GM12864 (cell line): ENCODE measurements at places on chromosomes 5 and 9.
A peak's percentile ranks its signal among the peaks of the same experiment; 100 is the strongest.

- no peak for DNase-seq
These were observed 577.6 kb downstream of the TLR4 start for GRCh38 chr9:118281772-118282171.

GRCh38 chr5:36305571-36306326, 4.0 kb upstream of the RANBP3L start:
- no peak for DNase-seq

DNA sequence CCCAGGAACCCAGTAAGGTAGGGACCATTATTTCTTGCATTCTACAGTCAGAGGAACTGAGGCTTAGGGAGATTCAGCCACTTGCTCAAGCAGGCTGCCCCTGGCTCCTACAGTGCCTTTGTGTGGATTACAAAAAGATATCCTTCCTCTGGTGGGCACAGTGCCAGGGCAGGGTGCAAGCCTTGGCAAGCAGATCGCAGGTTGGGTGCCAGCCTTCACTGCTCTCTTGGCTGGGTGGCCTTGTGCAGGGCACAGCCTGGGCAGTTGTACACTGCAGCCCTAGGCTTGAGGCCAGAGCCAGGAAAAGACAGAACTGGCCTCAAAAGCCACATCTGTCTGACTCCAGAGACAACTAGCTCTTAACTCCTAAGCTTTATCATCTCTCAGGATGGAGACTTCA, 15.0 kb downstream of the DOCK2 start:
- DNase-seq: no peak

- DNase-seq: no peak
These were observed 32.7 kb upstream of the TLR4 start for GRCh38 chr9:117671468-117671867.

DNA sequence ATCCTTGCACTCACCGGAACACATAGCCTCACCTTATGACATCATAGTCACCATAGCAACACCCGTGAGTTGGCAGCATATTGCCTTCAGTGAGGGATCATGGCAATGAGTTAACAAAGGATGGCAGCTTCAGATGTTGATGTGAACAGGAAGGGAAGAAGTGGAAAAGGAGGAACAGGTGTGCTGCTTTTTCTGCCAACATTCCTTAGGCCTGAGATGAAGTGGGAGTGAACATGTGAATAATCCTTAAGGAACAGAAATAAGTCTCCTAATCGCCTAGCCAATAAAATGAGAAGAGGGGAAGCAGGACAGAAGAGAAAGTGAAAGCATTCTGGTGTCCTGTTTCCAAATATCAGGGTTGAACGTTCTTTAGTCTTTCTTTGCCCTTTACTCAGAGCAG, 360.0 kb downstream of the BRINP1 start:
- DNase-seq: no peak

DNA sequence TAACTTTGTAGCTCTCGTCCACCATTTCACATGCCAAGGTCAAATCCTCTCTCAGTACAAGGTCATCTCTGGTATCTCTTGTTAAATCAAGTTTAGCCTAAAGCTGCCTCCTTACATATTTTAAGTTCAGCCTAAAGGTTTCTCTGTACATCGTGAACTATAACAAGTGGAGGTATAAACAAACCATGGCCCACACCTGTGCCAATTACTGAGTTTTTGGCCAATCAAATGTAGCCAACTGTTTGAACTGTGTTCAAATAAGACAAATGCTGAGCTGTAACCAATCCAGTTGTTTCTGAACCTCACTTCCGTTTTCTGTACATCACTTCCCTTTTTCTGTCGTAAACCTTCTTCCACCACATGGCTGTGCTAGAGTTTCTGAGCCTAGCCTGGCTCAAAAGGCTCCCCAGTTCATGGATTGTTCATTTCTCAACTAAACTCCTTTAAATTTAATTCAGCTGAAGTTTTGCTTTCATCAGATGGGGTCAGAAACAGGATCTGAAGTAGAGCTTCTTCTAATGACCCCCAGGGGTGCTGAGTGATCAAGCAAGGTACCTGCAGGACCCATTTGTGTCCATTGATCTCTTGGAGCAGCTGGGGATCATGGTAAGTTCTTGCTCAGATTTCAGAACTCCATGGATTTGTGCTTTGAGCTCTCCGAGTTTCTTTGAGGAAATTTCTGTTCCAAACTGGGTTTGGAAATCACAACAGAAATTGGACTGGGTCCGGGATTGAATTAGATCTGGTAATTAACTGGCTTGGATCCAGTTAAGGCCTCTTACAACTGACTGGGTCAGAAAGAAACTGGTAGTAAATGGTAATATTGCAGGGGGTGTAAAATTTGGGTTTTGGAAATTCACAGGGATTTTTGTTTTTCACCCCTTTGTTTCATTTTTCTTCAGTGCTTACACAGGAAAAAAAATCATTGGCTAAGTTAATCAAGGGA, 11.0 kb upstream of the NANS start:
- peak; percentile 93 for DNase-seq

- DNase-seq: no peak
These were observed 8.6 kb downstream of the BRD3 start for GRCh38 chr9:134059188-134059641.

DNA sequence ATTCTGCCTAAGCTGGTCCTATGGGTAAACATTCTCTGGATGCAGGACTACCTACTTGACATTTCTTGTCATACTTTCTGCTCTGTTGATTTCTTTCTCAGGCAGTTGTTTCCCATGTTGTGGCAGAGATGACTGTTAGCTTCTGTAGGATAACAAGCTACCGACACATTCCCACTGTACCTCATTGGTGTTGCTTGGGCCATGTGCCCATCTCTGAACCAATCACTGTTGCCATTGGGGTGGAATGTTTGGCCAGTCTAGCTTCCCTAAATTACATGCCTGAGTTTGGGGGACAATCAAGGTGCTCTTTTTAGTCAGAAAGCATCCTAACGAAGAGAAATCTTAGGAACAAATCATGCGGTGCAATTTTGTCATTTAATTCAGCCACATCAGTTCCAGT, 212.0 kb downstream of the KDM4C start:
- DNase-seq: no peak

DNA sequence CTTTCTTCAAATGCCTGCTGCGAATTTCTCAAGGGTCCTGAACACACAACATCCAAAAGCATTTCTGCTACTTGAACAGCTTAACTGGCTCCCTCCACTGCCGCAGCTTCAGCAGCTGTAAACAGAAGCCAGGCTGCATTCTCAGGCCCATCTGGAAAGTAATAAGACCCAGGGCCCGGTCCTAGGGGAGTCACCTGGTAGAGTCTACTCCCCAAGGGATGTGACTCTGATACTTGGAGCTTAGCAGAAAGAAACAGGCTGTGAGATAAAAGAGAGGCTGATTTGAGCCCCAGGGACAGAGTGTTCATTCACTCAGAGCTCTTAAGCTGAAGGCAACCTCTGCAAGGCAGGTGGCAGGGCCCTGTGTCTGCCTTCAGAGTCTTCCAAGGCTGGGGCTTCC, 356.8 kb downstream of the SPOCK1 start:
- DNase-seq: no peak

- DNase-seq: peak; percentile 45
These were observed 10.8 kb downstream of the FIBCD1 start for GRCh38 chr9:130927995-130928900.

DNA sequence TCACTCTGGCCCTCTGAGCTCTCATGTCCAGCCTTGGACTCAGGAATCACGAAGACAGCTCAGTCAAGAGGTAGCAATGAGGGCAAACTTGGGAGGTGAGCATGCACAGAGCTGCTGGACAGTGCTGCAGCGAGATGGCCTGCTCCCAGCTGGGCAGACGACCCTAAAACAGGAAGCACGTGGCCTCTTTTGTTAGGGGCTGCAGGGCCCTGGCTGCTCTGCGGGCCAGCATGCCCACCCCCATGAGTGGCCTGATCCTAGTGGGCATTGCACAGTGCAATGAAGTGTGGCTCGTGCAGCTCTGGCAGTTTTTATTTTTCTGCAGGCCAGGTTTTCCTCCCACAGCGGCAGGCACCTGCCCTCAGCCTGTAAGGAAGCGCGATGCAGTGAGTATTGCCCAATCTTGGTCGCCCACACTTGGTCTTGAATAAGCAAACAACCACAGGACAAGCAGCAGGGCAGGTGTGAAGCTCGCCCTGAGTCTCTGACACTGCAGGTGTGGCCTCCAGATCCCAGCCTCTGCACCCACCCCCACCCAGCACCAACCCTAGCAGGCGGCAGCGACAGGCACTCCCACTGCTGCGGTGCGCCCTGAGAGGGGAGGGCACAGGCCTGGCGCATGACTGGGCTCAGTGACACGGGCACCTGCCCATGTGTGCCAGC, 60.8 kb downstream of the SEMA4D start:
- DNase-seq: no peak

GRCh38 chr9:121242219-121242958, 25.6 kb upstream of the GSN start:
- no peak for DNase-seq

- DNase-seq: no peak
These were observed 106.2 kb upstream of the FCN2 start for GRCh38 chr9:134774410-134774809.

DNA sequence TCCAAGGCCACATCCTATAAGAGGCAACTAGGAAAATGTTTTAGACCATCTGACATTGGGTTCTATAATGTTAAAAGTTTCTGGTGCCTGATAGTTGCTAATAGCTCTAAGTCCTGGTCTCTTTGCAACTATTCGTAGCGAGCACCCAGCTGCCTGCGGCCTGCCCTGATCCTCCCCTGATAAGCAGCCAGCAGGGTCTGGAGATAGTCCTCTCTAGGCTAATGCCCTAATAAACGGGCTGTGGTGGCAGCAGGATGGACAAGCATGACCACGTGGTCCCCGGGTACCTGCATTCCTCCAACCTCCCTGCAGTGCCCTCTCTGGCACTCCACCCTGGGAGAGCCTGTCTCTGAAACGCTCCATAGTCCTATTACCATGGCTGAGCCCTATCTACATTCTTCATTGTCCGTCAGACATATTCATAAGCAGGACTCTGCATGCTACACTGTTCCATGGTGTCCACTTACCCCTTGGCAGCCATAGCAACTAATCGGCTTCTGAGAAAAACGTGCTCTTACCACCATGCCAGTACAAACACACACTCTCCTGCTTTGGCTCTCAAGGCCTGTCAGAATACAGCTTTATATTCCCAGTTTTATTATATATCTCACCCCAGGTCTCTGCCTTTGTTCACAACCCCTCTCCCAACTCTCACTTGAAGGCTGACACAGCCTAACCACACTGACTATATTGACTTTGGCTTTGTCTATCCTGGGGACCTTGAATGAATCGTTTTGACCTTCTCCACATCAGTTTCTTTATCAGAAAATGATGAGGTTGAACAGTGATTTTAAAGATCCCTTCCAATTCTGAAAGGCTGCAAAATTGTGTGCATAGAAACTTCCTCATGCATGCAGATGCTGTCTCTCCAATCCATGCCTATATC, 49.9 kb upstream of the DAPK1 start:
- no peak for DNase-seq

GRCh38 chr9:105993921-105994715, 299.8 kb downstream of the TMEM38B start:
- DNase-seq: no peak

DNA sequence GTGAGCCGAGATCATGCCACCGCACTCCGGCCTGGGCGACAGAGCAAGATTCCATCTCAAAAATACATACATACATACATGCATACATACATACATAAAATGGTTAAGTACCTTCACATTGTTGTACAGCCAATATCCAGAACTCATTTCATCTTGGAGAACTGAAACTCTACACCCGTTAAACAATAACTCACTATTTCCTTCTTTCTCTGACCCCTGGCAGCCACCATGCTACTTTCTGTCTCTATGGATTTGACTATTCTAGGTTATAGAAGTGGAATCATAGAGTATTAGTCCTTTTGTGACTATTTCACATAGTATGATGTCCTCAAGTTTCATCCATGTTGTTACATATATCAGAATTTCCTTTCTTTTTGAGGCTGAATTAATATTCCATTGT, 9.6 kb upstream of the KIF27 start:
- DNase-seq: no peak

- DNase-seq: no peak
These were observed 125.4 kb downstream of the PTTG1 start for GRCh38 chr5:160547061-160547460.

GRCh38 chr5:55865831-55866230, 14.7 kb downstream of the IL31RA start:
- no peak for DNase-seq

GRCh38 chr5:10735569-10736276, 25.3 kb downstream of the DAP start:
- no peak for DNase-seq

GRCh38 chr9:9792144-9792857, 820.5 kb downstream of the PTPRD start:
- DNase-seq: no peak

GRCh38 chr9:30746589-30746988, 1637.9 kb upstream of the ACO1 start:
- no peak for DNase-seq

- no peak for DNase-seq
These were observed 286.1 kb upstream of the ACTBL2 start for GRCh38 chr5:57768745-57769144.

GRCh38 chr9:23120630-23121029, 674.0 kb downstream of the DMRTA1 start:
- DNase-seq: no peak

GRCh38 chr5:141672841-141673813, 8.9 kb downstream of the ARAP3 start:
- DNase-seq: no peak

DNA sequence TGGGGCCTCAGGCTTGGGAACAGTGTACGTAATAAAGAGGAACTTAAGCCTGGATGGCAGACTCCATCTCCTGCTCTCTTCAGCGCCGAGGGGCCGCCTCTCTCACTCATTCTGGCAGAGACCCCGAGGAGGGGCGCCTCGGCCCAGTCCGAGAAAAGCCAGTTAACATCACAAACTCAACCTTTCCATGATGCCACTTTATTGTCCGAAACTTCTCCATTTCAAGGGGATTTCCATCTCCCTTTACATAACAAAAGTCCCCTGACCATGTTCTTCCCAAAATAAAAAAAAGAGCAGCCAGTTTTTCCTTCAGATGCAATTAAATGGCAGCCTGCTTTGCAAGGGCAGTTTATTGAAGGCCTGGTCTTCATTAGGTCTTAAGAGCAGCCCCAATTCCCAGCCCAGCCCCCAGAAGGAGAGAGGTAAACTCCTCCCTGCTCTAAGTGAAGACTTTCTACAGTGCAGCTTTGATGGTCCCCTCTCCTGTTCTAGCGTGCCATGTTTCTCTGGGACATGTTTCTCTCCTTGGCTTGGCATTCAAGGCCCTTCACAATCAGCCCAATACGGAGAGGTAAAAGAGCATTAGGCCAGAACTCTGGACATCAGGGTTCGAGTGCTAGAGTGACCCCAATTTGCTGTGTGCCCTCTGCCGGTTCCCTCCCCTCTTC, 19.5 kb upstream of the RAB14 start:
- no peak for DNase-seq
